Activated CD8-positive, alpha-beta memory T cell treated with anti-CD3 and anti-CD28 coated beads, Interleukin-2, amount 10 ng/mL, durations not matched to agents 7 days and 5 days (primary cell): ENCODE measurements at places on chromosomes 11 and 22. TPM values are rescaled to one million over a fixed set of nuclear protein-coding genes. Genes with fewer than 3 reads are reported as not detected.

DNA sequence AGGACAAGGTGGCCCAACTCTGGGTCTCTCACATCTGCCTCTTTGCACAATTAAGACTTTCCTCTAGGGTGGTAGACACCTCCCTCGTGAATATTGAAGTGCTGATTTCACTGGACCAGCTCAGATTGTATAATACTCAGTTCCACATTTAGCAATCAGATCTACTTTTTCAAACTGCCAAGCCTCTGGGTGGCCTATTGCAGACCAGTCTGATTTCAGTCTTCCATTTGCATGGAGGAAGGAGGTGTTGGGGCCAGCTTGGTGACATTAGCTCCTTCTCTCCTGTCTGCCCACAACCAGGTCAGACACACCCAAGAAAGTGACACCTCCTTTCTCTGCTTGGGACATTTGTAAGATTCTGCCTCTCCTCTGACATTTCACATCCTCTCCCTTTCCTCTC, 78.2 kb downstream of the PPFIBP2 start:
- DNase-seq = no peak
- H3K27ac ChIP-seq = peak overlapping the region; percentile 35
- no peak overlapping the region for H3K4me3 ChIP-seq
- H3K36me3 ChIP-seq = no peaks in the 10 kb centered on the region
- no peaks in the 10 kb centered on the region for H3K27me3 ChIP-seq

DNA sequence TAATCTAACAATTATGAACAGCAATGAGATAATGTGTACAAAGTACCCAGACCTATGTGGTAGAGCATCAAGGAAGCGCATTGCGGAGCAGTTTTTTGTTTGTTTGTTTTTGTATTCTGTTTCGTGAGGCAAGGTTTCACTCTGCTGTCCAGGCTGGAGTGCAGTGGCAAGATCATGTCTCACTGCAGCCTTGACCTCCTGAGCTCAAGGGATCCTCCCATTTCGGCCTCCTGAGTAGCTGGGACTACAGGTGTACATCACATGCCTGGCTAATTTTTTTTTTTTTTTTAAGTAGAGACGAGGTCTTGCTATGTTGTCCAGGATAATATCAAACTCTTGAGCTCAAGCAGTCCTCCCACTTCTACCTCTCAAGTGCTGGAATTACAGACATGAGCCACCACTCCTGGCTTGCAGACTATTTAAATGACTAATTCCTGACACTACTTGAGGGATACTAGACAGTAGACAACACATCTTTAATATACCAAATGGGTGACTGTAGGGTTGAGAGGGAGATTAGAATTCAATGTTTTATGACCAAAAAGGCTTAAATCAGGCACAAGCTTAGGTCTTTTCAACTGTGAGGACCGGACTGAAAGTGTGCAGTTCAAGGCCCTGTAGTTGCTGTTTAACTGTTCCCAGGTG, 12.7 kb downstream of the OR51B4 start:
- DNase-seq = no peak
- H3K4me3 ChIP-seq = no peak overlapping the region

- DNase-seq = no peak
- no peak overlapping the region for H3K27ac ChIP-seq
- H3K36me3 ChIP-seq = no peaks in the 10 kb centered on the region
- H3K4me1 ChIP-seq = peaks cover 18% of the 10 kb centered on the region
- peaks cover 13% of the 10 kb centered on the region for H3K27me3 ChIP-seq
- no peak overlapping the region for H3K4me3 ChIP-seq
Measured at GRCh38 chr11:121318848-121319834, 26.6 kb downstream of the SC5D start.

GRCh38 chr11:121723246-121723741, 270.5 kb upstream of the SORL1-AS1 start:
- H3K27ac ChIP-seq = no peak overlapping the region
- H3K36me3 ChIP-seq = no peaks in the 10 kb centered on the region
- H3K4me1 ChIP-seq = no peaks in the 10 kb centered on the region
- no peak overlapping the region for H3K4me3 ChIP-seq
- peaks cover 14% of the 10 kb centered on the region for H3K27me3 ChIP-seq

GRCh38 chr11:103091801-103092524, at the start of gene DCUN1D5:
DCUN1D5 (minus strand) TSS chr11:103092160; CDS start chr11:103091872, 288 bp downstream.
- peaks cover 10% of the 10 kb centered on the region for H3K36me3 ChIP-seq
- peak; percentile 97 for DNase-seq
- peaks cover 27% of the 10 kb centered on the region for H3K27me3 ChIP-seq
- H3K4me3 ChIP-seq = peak within 1 kb of the TSS; percentile 91

DNA sequence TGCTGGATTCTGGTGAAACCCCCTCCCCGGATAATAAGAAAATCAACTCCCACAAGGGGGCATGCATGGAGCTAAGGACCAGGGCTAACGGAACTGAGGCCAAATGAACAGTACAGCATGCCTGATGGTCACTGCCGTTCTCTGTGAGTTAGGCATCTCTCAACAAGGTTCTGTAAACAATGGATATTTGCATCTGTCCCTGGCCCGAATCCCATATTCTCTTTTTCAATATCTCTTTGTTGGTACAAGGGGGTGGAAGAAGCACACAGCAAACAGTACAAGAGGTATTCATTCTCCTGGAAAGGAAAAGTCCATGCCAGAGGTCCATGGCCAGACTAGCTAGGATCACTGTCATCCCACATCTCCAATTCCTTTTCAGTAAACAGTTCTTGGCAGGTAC, 32.2 kb upstream of the APOA1 start:
- no peaks in the 10 kb centered on the region for H3K27me3 ChIP-seq
- H3K4me1 ChIP-seq = peaks cover 22% of the 10 kb centered on the region
- H3K4me3 ChIP-seq = no peak overlapping the region
- no peak for DNase-seq
- H3K36me3 ChIP-seq = peaks cover 46% of the 10 kb centered on the region

DNA sequence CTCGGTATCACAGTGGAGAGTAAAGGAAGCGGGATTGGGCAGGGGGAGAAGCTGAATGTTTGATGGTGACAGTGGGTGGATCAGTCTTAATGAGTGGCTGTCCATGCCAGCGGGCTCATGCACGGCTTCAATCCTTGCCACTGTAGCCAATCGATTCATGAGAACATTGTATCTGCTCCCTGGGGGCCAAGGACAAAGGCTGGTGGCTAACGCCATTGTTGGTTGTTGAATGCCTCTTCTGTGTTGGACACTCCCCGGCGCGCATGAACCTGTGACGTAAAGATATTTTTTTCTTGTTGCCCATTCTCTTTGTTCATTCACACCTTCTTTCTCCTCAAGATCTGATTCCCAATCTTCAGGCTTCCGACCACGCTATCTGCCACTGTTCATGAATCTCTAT, 20.9 kb upstream of the ATXN10 start:
- H3K27me3 ChIP-seq = peaks cover 36% of the 10 kb centered on the region
- no peak overlapping the region for H3K4me3 ChIP-seq
- DNase-seq = no peak
- H3K4me1 ChIP-seq = peaks cover 17% of the 10 kb centered on the region
- no peaks in the 10 kb centered on the region for H3K36me3 ChIP-seq

DNA sequence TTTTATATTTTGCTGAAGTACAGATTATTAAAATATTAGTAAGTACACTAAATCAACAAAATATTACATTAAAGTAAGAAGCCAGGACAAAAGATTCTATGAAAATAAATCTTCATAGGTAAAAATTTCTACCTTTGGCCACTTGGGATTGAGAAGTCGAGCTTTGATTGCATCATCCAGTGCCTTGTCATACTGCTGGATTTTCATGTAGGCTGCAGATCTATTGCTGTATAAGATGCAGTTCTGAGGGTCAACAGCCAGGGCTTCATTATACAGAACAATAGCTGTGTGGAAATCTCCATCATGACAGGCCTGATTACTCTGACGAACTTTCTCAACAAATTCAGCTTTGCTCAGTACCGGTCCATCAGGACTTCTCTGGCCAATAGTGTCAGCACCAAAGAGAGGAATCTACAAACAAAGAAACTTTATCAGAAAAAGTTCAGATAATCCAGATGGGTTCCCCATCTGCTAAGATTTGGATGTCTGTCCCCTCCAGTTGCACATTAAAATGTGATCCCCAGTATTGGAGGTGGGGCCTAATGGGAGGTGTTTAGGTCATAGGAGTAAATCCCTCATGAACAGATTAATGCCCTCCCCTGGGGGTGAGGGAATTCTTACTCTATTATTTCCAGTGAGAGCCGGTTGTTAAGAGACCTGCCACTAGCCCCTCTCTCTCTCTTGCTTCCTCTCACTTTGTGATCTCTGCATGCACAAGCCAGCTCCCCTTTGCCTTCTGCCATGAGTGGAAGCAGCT, 50.0 kb downstream of the TTC28 start:
- H3K4me3 ChIP-seq = no peak overlapping the region
- DNase-seq = no peak
- H3K27me3 ChIP-seq = peaks cover 61% of the 10 kb centered on the region
- H3K4me1 ChIP-seq = no peaks in the 10 kb centered on the region

DNA sequence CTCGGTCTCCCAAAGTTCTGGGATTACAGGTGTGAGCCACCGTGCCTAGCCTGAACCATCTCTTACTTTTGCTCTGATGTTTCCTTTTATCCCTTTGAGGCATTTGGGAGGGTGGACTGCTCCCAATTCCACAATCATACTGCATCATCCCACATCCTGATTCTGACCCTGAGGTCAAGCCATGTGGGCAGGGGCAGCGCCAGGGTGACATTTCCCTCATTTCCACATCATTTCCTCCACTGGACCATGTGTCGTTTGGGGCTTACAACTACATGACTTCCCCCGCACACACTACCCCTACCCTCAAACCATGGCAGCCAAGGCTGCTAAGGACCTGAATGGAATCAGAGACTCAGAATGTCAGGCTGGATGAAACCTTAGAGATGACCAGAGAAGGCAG, 26.4 kb upstream of the ZBTB16 start:
- no peak overlapping the region for H3K4me3 ChIP-seq
- H3K27ac ChIP-seq = no peak overlapping the region
- no peak for DNase-seq
- H3K27me3 ChIP-seq = peaks cover 37% of the 10 kb centered on the region
- no peaks in the 10 kb centered on the region for H3K36me3 ChIP-seq
- H3K4me1 ChIP-seq = peaks cover 3% of the 10 kb centered on the region

DNA sequence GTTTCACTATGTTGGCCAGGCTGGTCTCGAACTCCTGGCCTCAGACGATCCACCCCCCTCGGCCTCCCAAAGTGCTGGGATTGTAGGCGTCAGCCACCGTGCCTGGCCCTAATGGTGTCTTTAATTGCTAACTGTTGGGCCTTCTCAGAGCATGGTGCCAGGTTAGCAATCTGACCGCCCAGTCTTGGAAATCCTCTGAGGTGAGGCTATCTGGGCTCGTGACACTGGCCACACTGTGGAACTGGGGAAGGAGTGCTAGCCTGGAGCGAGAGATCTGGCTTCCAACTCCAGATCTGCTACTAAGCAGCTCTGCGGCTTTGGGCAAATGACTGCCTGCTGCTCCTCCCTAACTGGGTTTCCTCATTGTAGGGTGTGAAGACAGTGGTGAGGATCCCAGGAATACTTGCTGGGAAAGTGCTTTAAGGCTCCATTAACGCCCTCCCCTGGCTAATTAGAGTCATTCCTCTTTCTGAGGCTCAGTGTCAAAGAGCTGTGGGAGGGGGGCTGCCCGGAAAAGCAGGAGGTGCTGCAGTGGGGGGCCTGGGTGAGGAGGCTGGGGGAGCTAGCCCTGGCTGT, 35.4 kb downstream of the CHRDL2 start:
- no peak overlapping the region for H3K27ac ChIP-seq
- H3K4me1 ChIP-seq = peaks cover 7% of the 10 kb centered on the region
- no peaks in the 10 kb centered on the region for H3K36me3 ChIP-seq

DNA sequence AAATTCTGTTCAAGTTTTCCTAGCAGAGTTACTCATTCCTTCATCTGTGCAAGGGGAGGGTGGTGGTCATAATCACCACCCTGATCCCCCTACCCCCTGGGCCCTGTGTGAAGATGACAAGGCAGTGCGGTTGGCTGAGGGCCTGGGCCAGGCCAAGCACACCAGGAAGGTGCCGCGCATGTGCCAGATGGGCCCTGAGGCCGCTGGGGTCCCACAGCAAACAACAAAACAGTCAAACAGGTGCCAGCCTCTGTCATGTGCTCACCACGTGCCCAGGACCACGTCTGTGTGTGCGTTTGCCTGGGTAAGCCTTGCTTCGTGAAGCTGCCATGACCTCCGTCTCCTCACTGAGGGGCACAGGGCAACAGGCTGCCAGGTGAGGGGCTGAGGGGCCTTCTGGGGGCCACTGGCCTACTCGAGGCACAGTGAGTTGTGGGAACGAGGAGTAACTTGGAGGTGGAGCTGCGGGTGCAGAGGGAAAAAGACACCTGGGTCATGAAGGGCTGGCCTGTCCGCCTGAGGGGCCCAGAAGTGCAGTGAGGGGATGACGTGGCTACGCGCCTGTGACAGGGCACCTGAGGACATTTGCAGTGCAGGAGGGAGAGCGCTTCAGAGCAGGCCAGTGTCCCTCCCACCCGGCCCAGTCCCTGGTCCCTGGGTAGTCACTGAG, 25.8 kb downstream of the RSPH14 start:
- no peak for DNase-seq
- H3K27ac ChIP-seq = no peak overlapping the region
- no peaks in the 10 kb centered on the region for H3K36me3 ChIP-seq
- H3K4me3 ChIP-seq = no peak overlapping the region
- no peaks in the 10 kb centered on the region for H3K27me3 ChIP-seq
- H3K4me1 ChIP-seq = peaks cover 9% of the 10 kb centered on the region

DNA sequence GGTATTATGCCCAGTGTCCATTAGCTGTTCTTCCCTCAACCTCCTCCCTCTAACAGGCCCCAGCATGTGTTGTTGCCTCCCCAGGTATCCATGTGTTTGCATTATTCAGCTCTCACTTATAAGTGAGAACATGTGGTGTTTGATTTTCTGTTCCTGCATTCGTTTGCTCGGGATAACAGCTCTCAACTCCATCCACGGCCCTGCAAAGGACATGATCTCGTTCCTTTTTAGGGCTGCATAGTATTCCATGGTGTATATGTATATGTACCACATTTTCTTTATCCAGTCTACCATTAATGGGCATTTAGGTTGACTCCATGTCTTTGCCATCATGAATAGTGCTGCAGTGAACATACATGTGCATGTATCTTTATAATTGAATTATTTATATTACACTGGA, 82.8 kb downstream of the PRMT3 start:
- no peak for DNase-seq
- no peaks in the 10 kb centered on the region for H3K27me3 ChIP-seq
- H3K27ac ChIP-seq = no peak overlapping the region
- H3K4me1 ChIP-seq = no peaks in the 10 kb centered on the region

The TMEM45B gene
- not detected for total RNA-seq

The YPEL1 gene
- total RNA-seq = 7.2 TPM

The TIGD3 gene
- total RNA-seq = 1.1 TPM

The CABP4 gene
- total RNA-seq = 3.4 TPM

The APOL1 gene
- total RNA-seq = 55.6 TPM

The VSIG10L2 gene
- total RNA-seq = not detected

The GRIA4 gene
- not detected for total RNA-seq

The PRMT3 gene
- total RNA-seq = 22.9 TPM

The GAS2 gene
- total RNA-seq = 2.0 TPM

The SLC5A4 gene
- total RNA-seq = not detected
